ENCODE measurements at places on chromosomes 3 and 15.

DNA sequence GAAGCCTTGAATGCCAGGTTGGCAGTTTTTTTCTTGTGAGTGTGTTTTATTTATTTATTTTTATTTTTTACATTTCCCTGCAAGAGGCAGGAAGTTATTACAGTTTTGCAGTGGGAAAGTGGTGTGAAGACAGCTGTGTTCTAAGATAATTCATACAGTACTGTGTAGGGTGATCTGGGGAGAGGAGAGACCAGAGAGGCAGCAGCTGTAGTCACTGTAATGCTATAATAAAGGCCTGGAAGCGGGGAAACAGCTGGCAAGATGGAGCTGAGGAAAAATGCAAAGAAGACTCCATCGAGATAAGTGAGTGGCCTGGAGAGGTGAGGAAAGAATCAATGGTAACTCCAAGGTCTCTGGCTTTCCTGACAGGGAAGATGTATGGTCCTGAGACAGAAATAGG lies 23.1 kb downstream of the CNTN3 start:
- no peak for DNase-seq

DNA sequence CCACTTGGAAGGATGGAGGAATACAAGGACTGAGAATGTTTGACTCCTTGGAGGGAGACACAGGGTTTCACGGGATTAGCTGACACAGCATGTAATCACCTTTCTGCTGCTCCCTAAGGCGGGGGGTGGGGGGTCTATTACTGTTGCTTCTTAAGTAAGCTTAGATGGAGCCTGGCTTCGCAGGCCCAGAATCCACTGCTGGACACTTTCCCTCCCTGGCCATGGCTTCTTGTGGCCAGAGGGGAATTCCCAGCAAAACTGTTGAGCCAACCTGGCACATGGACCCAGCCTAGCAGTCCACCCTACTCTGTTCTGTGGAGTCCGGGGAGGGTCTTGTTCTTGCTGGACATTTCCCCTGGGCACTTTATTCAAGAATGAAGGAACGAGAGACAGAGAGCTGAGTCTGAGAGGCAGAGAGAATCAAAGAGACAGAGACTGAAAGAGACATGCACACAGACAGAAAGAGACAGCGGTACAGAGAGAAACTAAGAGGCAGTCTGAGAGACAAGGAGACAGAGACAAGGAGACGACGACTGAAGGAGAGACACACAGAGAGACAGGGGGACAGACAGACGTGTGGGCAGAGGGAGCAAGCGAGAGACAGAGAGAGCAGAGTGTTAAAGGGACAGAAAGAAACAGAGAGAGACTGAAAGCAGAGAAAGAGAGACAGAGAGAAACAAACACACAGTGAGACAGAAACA lies 55.6 kb upstream of the DLG1 start:
- DNase-seq: no peak

- no peak for DNase-seq
Measured at GRCh38 chr15:86555939-86556338, 476.3 kb downstream of the AGBL1 start.

GRCh38 chr15:28269097-28269496 lies 52.9 kb downstream of the HERC2 start:
- no peak for DNase-seq

DNA sequence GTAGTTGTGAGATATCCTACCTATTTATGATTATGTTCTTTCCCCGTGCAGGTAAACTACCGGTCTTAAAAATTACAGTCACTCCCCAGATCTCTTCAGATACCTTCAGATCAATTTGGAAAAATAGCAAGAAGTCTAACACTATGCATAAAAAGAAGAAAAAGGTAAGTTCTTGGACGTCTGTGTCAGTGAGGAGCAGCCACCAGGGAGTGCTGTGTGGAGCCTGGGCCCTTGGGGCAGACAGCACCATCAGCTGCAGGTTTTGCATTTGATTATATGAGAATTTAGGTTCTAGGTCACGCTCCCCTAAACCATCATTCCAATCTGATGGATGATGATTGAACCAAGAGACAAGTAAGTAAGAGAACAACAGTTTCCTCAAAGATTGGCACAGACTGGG lies 8.9 kb upstream of the RNF7 start:
- DNase-seq: no peak

- peak; percentile 83 for DNase-seq
Measured at GRCh38 chr15:40843885-40844695, at the start of gene SPINT1. TSS of gene SPINT1 (plus strand) at chr15:40844048. CDS start at chr15:40844555, 507 bp downstream.

DNA sequence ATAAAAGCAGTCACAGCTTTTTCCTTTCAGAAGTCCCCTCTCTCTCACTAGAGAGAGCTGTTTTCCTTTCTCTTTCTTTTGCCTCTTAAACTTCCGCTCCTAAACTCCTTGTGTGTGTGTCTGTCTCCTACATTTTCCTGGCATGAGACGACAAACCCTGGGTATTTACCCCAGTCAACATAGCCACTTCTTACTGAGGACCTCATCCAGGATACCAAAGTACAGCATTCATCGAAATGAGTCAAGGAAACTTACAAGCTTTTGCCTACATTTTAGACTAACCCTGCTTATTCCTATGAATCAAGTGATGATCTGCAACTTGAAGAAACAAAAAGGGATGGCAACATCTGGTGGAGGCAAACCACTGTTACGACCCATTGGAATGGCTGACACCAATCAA lies 16.7 kb downstream of the PATL2 start:
- no peak for DNase-seq

- no peak for DNase-seq
Measured at GRCh38 chr15:77542491-77543001, 90.2 kb downstream of the LINGO1 start.

GRCh38 chr15:68228971-68229385 lies 550 bp downstream of the CLN6 start:
- no peak for DNase-seq

DNA sequence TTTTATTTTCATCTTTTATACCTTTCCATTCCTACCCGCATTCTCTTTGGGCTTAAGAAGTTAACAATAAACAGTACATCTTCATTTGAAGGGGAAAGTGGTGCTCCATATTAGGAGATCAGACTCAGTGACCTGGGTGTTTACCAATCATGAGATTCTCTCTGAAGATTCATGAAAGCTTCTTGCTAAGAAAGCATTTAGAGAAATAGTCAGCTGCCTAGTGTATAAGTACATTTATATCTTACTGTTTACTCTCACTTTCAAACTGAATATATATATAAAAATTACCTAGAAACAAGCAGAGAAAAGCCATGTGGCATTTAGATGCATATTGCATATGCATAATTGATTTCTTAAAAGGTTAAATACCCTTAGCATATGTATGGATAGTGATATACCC lies 100.5 kb downstream of the KCNH8 start:
- DNase-seq: no peak

DNA sequence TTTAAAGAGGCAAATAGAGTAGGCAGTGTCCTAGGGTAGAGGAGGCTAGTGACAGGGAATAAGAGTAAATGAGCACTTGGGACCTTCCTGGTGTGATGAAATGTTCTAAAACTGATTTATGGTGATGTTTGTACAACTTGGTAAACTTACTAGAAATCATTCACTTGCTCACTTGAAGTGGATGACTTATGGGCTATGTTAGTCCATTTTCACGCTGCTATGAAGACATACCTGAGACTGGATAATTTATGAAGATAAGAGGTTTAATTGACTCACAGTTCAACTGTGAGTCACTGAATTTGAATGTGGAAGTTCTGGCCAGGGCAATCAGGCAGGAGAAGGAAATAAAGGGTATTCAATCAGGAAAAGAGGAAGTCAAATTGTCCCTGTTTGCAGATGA lies 31.7 kb upstream of the DHX36 start:
- no peak for DNase-seq

- no peak for DNase-seq
Measured at GRCh38 chr3:69033470-69033869, 18.7 kb downstream of the TMF1 start.

- DNase-seq: no peak
Measured at GRCh38 chr15:91135201-91136130, 35.4 kb downstream of the SV2B start.

DNA sequence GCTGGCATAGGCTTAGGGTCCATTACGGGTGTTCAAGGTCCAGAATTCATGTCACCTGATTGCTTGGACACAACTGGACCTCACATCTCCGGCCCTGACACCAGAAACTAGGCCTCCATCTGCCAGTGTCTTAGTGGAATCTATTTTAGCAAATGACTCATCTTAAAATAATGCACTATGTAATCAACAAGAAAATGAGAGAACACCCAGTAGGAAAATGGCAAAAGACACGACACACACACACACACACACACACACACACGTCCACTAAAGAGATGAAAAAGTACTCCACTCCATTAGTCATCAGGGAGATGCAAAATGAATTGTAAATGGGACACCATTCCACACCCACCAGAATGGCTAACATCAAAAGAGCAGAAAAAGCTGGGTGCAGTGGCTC lies 11.2 kb downstream of the APBA2 start:
- DNase-seq: no peak

GRCh38 chr3:144403040-144403457 lies 431.4 kb downstream of the DIPK2A start:
- DNase-seq: no peak

DNA sequence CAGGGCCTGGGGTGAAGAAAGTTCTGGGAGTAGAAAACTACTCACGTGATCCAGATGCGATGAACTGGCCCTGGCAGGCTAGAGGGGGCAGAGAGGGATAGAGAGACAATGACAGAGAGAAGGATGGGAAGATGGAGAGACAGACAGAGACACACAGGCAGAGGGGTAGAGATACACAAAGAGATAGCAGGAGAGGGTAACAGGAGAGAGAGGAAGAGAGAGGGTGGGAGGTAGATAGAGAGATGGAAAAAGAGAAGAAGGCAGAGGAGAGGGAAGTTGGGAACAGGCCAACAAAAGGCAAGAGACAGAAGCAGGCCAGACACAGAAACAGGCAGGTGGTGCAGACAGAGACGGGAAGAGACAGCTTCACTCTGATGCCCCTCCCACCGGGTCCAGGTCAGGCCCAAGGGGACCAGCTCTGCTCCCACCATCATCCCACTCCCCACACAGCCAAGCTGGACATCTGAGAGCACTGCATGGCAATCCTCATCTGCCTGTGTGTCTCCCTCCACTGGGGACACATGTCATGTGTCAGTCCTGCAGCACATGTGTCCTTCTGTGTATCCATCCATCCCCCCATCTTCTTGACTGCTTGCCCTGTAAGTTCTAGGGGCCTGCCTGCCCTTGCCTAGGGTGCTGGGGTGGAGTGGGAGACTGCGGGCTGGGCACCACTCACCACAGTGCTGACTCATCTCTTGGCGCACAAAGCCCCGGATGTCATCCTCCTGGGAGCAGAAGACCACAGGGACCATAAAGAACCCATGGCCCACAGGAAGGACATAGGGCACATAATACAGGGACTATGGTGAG lies 2.2 kb upstream of the UCN2 start:
- peak; percentile 44 for DNase-seq

- DNase-seq: no peak
Measured at GRCh38 chr3:116384717-116385116, 60.6 kb downstream of the LSAMP start.

- no peak for DNase-seq
Measured at GRCh38 chr3:159859836-159860235, 128.8 kb upstream of the IL12A start.

DNA sequence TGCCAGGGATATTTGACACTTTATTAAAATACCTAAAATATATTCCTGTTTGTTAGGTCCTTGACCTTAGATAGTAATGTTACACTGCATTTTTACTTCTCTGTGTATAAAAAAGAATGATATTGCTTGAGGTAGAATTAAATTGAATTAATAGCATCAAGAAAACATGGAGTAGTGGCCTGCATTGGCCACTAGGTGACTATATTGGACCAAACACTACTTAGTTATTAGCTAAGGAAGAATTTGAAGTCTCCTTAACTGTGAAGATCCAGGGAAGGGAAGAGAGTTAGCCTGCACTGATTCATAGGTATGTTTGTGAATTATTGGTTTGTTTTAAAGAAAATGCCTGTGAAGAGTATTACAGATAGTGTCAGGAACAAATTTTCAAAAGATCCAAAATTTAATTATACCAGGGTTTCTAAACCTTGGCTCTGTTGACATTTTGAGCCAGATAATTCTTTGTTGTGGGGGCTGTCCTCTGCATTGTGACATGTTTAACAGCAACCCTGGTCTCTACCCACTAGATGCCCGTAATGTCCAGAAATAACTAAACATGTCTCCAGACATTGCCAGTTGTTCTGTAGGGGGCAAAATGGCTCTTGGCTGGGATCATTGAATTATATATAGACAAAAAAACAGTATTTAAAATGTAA lies 103.6 kb upstream of the THSD4 start:
- DNase-seq: no peak

- DNase-seq: peak; percentile 74
Measured at GRCh38 chr15:100849021-100849854, 30.4 kb upstream of the ALDH1A3 start.

GRCh38 chr3:149519912-149520311 lies 45.4 kb downstream of the TM4SF4 start:
- no peak for DNase-seq

- DNase-seq: no peak
Measured at GRCh38 chr3:120767106-120767505, 24.6 kb downstream of the GTF2E1 start.

- no peak for DNase-seq
Measured at GRCh38 chr15:45156744-45157455, 27.1 kb downstream of the DUOX1 start.

DNA sequence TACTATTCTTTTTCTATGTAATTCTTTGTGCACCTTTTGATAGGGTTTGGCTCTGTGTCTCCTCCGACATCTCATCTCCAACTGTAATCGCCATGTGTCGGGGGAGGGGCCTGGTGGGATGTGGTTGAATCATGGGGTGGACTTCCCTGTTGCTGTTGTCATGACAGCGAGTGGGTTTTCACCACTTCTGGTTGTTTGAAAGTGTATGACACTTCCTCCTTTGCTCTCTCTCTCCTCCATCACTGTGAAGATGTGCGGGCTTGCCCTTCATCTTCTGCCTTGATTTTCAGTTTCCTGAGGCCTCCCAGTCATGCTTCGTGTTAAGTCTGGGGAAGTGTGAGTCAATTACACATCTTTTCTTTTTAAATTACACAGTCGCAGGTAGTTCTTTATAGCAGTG lies 225.8 kb upstream of the DPPA4 start:
- peak; percentile 35 for DNase-seq

GRCh38 chr3:185815391-185816282 lies 9.2 kb downstream of the IGF2BP2 start:
- no peak for DNase-seq

DNA sequence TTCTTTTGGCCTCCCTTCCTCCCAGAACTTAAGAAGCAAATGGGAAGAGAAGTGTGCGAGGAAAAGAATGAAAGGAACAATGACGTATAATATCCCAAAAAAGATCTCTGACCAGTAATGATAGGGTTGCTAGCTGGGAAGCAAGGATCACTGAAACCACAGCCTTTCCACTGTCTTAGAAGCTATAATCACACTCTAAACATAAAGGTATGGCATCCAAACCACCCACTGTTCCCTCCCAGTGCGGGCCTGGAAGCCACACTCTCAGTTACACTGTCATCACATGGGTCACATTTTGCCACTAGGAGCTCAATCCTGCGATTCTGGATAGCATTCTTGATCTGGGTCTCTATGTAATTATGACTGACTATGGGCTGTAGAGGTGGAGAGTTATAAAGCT lies 131.6 kb upstream of the HACD2 start:
- DNase-seq: no peak

- no peak for DNase-seq
Measured at GRCh38 chr15:61047783-61048182, 181.3 kb downstream of the RORA start.
